ENCODE measurements at places on chromosomes 7 and 10.

GRCh38 chr10:3494131-3494837 is 290.7 kb downstream of the KLF6 start:
- DNase-seq = no peak

DNA sequence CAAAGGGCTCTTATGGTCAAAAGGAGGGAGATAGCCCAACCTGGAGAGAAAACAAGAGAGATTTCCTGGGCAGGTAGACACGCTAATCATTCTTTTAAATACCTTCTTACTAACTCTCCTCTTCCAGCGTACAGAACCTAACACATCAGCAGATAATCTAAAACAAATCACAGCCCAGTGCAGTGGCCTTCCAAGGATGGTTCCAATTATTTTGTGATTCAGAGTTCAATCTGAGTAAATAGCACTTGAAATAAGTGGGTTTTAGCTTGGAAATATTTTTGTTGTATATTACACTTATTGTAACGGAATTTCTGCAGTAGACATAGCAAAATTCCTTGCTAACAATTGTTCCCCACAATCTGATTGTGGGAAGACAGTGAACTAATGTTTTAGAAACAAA is 7.3 kb upstream of the IMPDH1 start:
- DNase-seq = no peak

GRCh38 chr10:88227342-88228018 is 355.6 kb downstream of the RNLS start:
- DNase-seq = no peak

GRCh38 chr10:12703813-12704212 is 297.7 kb downstream of the CCDC3 start:
- no peak for DNase-seq

DNA sequence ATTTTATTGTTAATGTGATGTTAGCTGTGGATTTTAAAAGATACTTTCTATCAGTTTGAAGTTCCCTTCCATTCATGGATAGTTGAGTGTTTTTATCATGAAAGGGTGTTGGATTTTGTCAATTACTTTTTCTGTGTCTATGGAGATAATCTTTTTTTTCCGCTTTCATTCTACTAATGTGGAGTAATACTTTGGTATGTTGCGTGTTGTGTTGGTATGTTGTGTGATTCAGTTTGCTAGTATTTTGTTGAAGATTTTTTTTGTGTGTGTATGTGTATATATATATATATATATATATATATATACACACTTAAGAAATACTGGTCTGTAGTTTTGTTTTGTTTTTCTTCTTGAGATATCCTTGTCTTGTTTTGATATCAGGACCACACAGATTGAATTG is 100.3 kb downstream of the CCSER2 start:
- no peak for DNase-seq

GRCh38 chr7:113404245-113404644 is 285.9 kb upstream of the SMIM30 start:
- no peak for DNase-seq

DNA sequence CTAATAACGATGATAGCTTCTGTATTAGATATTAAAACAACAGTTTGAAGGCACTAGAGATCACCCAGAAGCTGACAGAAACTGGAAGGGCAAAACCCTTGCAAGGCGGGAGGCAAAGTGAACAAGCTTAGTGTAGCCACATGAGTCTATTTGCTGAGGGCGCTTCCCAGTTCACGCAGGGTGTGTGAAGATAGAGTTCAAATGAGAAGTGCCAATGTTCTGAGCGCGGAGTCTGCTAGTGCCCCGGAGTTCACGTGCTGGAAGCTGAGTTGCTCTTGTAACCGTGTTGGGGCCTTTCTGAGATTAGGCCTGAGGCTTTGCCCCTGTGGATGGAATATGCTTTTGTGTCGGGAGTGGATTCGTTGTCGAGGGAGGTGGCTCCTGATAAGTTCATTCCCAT is 16.6 kb upstream of the GTPBP4 start:
- DNase-seq = no peak

- peak; percentile 10 for DNase-seq
These were observed 43.4 kb downstream of the ZNF117 start for GRCh38 chr7:64947252-64948000.

DNA sequence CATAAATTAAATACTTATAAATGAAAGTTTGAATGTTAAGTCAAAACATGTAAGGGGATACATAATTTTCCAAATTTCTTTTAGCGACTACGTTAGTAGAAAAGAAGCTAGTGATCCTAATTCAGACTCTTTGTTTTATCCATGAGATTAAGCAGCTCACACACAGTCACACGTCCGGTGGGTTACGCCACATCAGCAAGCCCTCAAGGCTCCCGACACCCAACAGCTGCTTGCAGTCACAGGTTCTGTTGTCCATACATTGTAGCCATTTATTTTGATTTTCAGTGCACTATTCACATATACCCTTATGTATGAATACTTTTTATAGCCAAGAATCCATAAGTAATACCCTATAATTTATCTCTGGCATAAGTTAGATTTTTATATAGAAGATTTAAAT is 39.5 kb downstream of the XRCC2 start:
- DNase-seq = no peak

- no peak for DNase-seq
These were observed 258.6 kb downstream of the PAXIP1 start for GRCh38 chr7:154744256-154744860.

- peak; percentile 12 for DNase-seq
These were observed 934 bp downstream of the PRTFDC1 start for GRCh38 chr10:24951201-24952142.

- DNase-seq = no peak
These were observed 27.4 kb upstream of the GRID1 start for GRCh38 chr10:86393862-86394455.

DNA sequence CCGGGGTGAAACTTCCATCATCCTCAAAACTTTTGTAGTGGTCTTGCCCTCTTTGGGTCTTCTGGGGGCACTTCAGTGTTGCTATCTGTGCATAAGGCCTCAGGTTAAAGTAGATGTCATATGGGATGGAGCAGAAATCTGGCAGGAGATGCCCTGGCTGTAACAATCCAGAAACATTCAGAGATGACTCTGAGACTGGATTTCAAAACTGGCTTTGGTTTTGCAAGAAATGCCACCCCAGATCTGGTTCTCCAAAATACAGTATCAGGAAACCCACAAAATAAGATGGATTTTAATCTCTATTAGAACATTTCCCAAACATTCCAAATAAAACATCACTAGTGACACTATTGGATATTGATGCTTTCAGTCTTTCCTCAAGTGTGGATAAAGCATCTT is 191.5 kb downstream of the REEP3 start:
- DNase-seq = no peak

GRCh38 chr7:2051707-2052656 is 180.8 kb downstream of the MAD1L1 start:
- DNase-seq = no peak

GRCh38 chr7:125025620-125026019 is 96.0 kb upstream of the POT1 start:
- DNase-seq = no peak

GRCh38 chr10:55163388-55163979 is 362.5 kb upstream of the PCDH15 start:
- DNase-seq = no peak

- no peak for DNase-seq
These were observed 105.0 kb downstream of the INSYN2A start for GRCh38 chr10:127091354-127091753.

DNA sequence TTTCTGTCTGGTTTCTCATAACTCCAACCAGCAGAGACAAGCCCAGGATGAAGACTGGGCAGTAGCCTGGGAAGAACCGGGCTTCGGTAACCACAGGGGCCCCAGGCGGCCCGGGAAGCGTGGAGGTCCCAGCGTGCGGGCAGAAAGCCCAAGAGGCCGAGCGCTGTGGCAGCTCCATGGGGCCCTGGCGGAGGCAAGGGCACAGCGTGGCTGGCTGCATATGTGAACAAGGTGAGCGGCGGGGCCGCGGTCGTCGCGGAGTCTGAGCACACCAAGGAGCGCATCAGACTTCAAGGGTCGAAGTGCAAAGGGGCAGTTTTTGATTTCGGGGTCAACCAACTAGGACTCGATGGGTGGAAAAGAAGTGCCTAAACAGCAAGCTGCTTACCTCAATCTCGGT is 45.9 kb downstream of the AKR1D1 start:
- no peak for DNase-seq

- no peak for DNase-seq
These were observed 19.7 kb downstream of the TMEM60 start for GRCh38 chr7:77778535-77778934.

DNA sequence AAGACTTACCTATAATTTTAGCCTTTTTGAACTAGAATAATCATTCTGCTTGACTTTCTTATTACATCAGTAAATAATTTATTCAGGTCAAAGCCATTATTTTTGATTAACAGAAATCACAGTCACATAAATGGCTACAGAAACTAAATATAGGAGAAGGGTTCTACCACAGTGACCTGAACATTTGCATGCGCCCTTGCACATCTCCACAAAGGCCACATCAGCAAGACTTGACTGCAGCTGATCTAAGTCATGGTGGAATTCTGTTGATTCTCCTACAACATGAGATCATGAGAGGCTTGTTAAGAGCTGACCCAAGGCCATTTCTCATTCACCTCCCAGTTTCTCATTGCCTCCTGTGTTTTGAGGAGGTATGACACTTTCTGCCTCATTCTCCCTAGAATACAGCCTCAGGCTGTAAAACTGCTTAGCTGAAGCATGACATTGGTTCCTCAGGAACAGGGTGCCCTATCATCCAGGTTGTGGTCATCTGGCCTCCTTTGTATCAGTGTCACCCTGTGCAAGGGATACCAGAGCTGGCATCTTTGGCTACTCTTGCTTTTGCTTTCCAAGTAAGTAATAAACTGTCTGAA is 6.7 kb upstream of the IMMP2L start:
- no peak for DNase-seq

DNA sequence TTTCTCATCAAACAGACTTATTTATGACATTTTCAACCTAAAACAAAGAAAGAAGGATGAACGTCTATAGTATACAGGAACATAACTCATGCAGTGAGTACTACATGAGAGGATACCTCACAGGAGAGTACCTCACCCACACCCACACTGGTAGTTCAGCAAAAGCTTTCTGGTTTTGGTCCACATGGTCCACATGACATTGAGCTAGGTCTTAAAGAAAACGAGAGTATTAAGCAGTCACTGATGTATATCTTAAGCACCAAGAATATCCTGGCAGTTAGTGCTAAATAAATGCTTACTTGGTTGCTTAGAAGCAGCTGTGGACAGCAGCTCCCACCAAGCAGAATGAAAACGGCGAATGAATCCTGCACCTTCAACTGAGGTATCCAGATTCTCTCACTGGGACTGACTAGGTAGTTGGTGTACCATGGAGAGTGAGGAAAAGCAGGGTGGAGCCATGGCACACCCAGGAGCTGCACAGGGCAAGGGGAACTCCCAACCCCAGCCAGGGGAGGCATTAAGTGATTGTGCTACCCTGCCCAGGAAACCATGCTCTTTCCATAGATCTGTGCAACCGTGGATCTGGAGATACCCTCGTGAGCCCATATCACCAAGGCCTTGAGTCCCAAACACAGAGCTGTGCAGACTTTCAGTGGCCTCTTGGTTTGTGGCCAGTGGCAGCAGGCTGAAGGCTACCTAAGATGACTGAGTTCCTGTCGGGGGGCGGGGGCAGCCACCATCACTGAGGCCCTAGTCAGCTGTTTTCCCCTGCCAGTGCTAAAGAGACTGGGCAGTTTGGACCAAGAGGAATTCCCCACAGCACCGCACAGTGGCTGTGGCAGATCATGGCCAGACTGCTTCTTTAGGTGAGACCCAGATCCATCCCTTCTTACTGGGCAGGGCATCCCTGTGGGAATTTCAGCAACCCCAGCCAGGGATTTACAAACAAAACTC is 143.4 kb downstream of the SGMS1 start:
- no peak for DNase-seq

DNA sequence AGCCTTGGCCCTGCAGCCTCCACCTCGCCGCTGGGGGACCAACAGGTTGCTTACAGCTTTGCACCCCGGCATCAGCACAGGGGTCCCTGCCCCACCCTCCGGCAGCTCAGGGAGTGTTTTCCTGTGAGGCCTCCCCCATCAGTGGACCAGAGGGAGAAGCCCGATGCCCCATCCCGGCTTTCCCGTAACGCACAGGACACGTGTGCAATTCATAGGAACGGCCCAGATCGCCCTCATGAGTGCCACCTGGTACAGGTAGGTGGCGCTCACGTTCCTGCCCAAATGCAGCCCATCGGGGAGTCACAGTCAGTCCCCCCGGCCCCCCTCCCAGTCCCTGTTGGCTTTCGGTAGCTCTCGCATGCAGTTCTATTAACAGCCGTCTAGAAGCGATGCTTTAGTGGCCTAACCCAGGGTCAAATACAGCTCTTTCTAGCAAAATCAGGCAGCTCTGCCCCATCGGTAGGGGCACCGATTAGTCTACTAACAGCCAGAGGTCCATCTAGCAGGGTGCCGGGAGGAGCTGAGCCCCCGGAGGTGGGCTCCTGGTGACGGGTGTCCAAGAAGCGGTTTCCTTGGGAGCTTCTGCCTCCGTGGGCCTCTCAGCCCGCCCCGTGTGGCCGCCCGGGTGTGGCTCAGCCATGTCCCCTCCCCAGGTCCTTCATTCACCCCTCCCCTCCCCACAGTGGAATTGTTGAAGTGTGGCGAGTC is 48.4 kb upstream of the GTF2IRD1 start:
- peak; percentile 31 for DNase-seq

- DNase-seq = no peak
These were observed 63.5 kb downstream of the PRKAG2 start for GRCh38 chr7:151813445-151813844.

DNA sequence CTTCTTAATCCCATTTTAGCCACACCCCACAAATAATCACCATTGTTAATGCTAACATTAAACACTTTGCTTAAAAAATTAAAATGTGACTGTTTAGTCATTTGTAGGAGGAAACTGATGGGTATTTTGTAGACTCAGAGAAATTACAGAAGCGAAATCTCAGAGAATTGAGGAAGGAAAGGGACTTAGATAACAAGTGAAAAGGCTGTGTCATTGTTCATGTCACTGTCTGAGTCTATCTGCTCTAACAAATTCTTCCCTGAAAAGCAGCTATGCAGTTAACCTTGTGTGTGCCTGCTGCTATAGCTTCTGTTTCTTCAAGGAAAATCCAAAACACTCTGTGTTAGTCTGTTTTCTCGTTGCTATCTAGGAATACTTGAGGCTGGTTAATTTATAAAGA is 40.9 kb upstream of the PLXDC2 start:
- DNase-seq = no peak

DNA sequence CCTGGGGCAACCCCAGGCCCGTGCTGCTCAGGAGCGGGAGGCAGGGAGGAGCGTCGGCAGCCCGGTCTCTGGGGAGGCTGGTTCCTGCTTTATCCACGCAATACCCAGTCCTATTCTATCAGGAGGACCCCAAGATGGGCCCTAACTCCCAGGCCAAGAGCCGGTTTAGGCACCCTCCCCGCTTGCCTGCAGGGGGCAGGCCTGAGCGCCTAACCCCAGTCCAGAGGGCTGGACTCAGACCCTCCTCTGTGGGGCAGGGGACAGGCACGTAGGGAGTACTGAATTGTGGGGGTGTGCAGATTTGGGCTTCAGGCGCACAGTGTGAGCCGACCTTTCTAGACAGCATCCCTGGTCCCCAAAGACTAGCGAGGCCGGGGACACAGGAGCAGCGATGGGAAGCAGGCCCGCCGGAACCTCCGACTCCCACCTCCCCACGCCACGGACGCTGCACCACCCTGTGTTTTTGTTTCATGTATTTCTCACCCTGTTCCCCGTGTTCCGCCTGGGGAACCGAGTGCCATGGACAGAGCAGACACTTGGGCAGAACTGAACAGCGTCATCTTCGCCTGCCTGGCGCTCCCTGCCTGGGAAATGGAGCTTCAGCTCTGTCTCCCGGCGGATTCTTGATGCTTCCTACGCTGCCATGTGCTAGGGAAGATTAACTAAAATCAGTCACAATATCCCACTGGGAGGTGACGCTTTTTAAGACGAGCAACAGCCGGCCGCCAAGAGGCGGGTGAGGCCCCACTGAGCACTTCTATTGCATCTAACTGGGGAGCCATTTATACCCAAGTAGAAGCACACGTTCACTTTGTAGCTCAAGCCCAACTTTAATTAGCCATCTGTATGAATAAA is 5.3 kb downstream of the NUDT1 start:
- peak; percentile 58 for DNase-seq

Data from B cell (primary cell).